ENCODE measurements at places on chromosomes 1 and 21.

DNA sequence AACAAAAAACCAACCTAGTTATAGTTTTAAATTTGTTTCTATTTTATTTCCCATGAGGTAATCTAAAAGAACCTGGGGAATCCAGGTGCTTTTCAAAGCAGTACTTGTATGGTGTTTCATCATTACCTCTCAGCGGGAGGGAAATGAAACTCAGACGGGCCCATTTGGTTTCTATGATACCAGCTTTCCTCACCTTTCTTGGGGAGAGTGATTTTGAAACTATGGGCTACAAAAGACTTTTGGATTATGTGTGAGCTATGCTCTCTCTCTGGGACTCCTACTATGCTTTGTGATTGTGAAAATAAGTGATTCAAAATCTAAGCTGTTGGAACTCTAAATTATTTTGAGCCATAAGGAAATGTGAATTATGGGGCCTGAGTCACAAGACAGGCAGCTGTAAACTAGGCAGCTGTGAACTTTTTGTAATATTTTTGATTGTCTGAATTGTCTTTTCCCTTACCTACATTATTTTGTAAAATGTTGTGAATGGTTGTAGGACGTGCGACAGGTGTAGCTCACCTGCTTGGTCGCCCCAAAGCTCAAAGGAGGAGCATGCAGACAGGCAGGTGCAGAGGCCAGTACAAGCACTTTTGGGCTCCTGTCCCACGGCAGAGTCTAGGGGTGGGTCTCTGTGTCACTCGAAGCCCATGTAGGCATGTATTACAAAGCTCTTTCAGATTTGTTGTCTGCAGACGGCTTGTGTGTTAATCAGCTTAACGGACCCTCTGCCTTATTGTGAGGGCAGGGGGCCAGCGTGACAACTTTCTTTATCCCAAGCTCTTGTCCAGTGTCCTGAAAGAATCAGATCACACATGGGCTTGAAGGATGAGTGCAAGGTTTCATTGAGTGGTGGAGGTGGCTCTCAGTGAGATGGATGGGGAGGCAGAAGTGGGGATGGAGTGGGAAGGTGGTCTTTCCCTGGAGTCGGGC lies 64.8 kb upstream of the BACH1 start:
- DNase-seq = no peak

DNA sequence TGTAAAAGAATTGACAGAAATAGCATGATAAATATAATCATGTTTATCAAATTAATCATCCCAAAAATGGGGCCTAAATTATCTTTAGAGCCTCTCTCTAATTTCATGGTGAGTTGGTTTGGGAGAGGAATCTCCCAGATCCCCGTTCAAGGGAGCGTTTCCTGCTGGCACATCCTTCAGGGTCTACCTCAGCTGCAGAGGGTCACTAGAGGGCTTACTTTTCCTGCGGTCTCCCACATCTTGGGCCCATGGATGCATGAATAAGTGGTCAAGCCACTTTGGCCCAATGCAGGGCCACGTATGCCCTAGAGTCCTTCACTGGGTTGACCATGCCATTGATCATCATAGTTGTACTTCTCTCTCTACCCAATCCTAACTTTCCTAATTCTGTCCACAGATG lies 164.1 kb downstream of the USP25 start:
- DNase-seq = no peak

- no peak for DNase-seq
Measured at GRCh38 chr21:42397746-42398394, 2.0 kb upstream of the TMPRSS3 start.

- no peak for DNase-seq
Measured at GRCh38 chr1:158972841-158973240, 36.9 kb upstream of the IFI16 start.

Measured in stimulated activated CD8-positive, alpha-beta memory T cell treated with anti-CD3 and anti-CD28 coated beads, Interleukin-7, amount 100 ng/mL, for 4 hours (primary cell).